ENCODE measurements at places on chromosomes 12 and 14. TPM values are rescaled to one million over a fixed set of nuclear protein-coding genes. Genes with fewer than 3 reads are reported as not detected.

PLEKHD1 gene
- not detected for total RNA-seq

RTL1 gene
- not detected for total RNA-seq

C12orf75 gene
- total RNA-seq = 61.8 TPM

RAD51B gene
- total RNA-seq = 13.4 TPM

RNASE3 gene
- not detected for total RNA-seq

CAPS2 gene
- total RNA-seq = 15.7 TPM

CFAP251 gene
- total RNA-seq = 5.0 TPM

CCDC88C gene
- 14.7 TPM for total RNA-seq

CD63 gene
- 434 TPM for total RNA-seq

ABHD12B gene
- total RNA-seq = not detected

GDF11 gene
- total RNA-seq = 1.0 TPM

STYK1 gene
- 0.89 TPM for total RNA-seq

SPSB2 gene
- 9.1 TPM for total RNA-seq

TTC6 gene
- 3.1 TPM for total RNA-seq

KRT6C gene
- total RNA-seq = not detected

ATG14 gene
- total RNA-seq = 11.3 TPM

RHNO1 gene
- total RNA-seq = 39.5 TPM

ERBB3 gene
- 1.1 TPM for total RNA-seq

TSPAN8 gene
- 39.6 TPM for total RNA-seq
